G401 (cell line): ENCODE measurements at places on chromosomes 2 and 18. TPM values are rescaled to one million over a fixed set of nuclear protein-coding genes. Genes with fewer than 3 reads are reported as not detected.

DNA sequence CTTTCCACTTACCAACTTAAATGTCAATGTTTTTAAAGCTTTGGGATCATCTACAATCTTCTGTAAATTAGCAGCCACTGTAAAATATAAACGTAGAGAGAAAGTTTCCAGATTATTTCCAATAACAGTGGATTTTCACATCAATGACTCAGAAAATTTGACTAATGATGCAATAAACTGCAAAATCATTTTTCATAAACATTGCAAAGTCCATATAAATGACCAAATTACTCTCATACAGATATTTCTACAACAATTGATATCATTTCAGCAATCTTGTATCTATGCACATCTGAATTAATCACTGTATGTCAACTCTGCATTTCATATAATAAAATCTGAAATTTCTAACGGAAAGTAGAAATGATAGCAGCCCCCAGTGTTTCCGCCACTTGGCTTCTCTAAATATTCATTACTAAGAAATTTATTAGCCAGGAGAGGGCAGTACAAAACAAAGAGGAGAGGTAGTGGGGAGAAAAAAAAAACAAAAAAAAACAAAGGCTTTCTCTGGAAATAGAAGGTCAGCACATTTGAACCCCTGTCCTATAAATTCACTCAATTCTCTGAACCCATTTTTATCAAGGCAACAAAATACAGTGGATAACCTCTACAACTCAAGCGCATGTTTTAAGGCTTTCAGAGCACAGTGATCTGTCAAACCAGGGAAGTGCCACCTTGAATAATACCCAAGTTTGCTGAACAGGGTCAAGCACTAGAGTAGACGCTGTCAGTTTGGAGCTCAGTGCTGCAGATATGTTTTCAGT is 282.6 kb downstream of the STK39 start:
- DNase-seq, result peak; percentile 12

DNA sequence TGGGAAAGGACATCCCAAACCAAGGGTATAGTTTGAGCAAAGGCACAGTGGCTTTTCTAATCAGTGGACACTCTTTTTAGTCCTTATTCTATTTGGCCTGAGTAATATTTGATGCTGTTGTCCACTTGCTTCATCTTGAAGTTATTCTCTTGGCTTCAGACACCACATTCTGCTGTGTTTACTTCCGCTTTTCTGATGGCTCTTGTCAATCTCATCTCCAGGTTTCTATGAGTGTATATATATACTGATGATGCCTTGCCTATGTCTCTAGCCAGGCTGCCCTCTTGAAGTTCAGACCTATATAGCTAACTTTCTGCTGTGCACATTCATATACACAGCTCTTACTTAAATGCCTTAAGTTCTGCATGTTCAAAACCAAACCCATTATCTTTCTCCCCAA is 83.1 kb downstream of the EFEMP1 start:
- DNase-seq, result no peak

- no peak for DNase-seq
Observed at GRCh38 chr18:73707035-73707434, 440.6 kb downstream of the FBXO15 start.

DNA sequence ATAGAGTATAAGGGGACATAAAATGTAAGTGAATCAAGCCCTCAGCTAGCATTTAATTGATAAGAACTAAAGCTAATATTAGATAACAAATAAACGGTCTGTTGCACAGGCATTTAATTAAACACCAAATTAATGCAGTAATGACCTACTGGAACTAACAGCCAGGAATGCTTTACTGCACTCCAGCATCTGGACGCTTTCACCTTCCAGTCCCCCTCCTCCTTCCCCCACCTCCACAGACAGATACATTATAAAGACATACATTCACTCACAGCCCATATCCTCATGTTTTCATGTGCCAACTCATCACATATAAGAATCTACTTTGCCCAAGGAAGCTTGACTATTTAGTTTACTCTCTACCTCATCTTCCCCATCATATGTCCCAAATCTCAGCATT is 337.4 kb upstream of the PIK3C3 start:
- no peak for DNase-seq

DNA sequence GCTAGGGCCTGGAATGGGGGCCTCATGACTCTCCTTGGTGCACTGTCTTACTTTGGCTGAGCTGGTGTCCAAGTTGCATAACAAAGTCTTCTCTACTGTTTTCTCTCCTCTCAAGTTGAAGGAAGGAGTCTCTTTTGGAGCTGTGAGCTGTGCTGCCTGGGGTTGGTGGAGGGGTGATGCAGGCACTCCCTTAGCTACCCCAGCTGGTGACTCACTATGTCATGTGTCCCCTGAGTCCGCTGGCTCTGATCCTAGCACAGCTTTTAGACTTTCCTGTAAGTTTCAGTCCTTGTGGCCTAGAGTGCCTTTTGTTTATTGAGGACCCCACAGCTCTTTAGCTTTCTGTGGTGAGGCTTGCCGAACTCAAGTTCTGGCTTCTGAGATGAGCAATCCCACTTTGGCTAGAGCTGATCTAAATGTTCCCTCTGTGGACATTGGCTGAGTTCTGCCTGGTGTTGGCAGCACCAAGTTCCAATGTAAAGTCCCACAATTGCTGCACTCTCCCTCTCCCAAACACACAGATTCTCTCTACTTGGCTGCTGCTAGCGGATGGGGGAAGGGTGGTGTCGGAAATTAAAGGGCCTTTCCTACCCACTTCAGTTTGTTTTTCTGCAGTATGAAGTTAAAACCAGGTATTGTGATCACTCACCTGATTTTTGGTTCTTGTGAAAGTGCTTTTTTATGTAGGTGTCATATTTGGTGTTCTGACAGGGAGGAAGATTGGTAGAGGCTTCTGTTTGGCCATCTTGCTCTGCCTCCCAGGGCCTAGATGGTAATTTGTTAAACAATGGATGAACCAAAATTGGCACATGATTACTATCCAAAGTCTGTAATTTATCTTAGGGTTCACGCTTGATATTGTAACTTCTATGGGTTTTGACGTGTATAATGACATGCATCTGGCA is 83.2 kb downstream of the COMMD1 start:
- DNase-seq, result no peak

- no peak for DNase-seq
Observed at GRCh38 chr2:8648441-8649213, 33.2 kb upstream of the ID2 start.

DNA sequence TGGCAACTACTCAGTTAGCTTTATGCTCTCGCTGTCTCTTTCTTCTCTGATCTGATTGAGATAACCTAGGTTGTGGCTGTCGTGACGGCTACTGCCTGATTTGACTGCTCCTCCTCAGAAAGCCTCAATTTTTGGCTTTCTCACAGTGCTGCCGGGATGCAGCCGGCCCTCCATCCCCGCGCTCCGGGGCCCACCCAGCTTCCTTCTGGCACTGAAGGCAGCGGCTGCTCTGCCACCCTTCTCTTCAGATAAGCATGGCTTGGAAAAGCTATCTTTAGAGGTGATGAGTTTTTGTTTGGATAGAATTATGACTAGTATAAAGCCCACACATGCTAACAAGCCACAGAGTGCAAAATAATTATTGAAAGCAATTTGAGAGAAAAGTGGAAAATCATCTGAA is 102.5 kb downstream of the DPP4 start:
- no peak for DNase-seq

GRCh38 chr2:101419096-101419663 is 31.9 kb upstream of the CREG2 start:
- peak; percentile 43 for DNase-seq

- no peak for DNase-seq
Observed at GRCh38 chr2:12064153-12064552, 317.7 kb downstream of the LPIN1 start.

DNA sequence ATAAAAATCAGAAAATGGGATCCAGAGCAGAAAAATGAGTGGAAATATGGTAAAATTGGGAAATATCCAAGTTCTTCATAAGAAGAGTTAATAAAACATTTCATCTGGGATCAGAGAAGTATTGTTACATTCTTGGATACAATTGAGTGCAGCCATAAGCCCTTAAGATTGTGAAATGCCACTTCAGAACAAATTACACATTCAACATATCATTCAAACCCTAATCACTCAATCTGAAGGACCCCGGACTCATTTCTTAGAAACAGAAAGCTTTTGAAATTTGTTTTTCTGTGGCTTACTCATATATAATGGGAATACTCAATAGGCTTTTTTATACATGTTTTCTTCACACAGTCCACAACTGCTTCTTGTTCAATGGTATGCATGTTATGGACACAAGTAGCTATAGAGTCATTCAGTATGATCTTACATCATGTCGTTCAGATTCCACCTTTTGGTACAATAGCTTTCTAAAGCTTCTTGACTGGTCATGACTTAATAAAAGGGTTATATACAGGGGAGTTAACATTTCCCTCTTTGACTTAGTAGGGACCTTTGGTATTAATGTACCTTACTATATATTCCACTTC is 39.9 kb downstream of the SCN7A start:
- no peak for DNase-seq

DNA sequence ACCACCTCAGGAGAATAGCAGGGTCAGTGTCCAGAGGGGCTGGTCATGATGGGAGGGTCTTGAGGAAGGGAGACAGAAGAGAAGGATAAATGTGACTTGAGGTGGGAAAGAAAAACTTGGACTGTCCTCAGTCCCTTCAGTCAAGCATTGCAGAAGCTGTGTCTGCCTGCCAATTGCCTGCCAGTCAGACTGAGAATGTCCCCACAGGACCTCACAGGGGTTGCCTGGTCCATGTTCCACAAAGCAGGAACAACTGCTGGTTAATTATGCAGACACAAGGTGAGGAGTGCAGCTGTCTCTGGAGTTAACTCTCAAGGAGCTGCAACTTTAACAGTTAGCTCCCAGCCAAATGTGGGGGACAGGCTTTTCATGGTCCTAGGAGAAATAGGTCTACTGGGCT is 75.7 kb downstream of the TRIM43 start:
- DNase-seq, result no peak

GRCh38 chr18:76537621-76538020 is 42.6 kb upstream of the ZNF516 start:
- DNase-seq, result no peak

- DNase-seq, result no peak
Observed at GRCh38 chr2:96329456-96329855, 4.3 kb downstream of the ITPRIPL1 start.

DNA sequence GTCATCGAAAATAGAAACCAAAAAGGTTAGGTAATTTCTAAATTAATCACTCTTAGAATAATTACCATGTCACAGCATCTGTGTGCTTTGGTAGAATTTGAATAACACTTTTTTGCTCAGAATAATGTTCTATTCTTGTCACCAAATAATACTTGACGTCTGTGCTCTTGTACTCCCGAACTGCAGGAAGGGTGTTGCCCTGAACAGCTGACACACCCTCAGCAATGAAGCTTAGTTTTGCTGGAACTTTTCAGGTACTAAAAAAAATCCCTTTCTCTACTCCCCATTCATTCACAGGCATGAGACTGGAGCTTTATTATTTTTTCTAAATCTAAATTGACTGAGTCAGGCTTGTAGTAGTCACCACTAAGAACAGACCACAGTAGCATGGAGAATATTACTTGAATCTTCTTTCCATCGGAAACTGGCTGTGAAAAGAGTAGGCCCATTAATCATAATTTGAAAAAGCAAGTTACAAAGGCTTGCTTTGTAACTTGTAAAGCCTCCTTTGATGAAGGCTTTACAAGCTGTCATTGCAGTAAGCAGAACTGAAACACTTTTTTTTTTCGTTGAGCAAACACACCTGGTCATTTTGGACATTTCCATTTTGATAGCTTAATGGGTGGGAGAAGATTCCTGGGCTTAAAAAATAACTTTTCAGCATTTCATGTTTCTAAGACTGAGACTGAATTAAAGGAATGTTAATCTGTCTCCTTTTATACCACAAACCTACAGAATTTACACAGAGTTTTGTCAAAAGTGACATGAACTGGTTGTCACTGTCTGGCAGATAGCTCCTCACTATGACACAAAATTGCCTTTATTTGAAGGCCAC is 70.3 kb upstream of the PELI1 start:
- no peak for DNase-seq

DNA sequence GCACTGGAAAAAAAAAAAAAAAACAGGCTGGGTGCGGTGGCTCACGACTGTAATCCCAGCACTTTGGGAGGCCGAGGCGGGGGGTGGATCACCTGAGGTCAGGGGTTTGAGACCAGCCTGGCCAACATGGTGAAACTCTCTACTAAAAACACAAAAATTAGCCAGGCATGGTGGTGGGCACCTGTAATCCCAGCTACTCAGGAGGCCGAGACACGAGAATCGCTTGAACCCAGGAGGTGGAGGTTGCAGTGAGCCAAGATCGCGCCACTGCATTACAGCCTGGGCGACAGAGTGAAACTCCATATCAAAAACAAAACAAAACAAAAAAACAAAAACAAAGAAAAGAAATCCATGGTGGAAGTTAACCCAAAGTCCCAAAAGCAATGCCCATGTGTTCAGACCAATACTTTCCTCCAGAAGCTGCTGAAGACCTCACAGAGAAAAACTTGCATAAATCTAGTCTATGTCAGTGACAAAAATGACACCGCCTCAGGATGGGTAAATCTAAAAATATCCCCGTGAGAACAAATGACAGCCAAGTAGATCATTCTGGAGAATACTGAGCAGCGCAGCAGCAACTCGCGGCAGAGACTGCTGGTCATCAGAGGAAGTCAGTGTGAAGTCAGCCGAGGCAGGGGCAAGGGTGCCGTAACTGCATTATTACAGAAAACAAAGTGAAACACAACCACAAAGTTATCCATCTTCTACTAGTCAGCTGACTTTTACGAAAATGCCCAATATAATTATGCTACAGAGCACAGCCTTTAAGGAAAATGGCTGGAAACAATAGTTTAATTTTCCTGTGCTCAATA is 41.0 kb downstream of the LPIN2 start:
- DNase-seq, result peak; percentile 41

DNA sequence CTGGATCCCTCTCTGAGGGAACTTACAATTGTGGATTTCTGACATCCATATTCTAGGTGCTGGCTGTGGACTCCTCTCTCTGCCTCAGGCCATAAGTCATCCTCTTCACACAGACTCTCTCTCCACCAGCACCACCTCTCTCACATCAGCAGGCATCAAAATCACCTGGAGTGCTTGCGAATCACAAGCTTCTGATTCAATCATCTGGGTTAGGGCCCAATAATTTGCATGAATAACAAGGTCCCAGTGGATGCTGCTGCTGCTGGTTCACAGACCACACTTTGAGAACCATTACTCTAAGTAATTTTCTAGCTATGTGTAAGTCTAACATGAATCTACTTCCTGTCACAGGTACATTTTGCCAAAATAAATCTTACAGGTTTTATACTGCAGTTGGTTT is 214.9 kb downstream of the DSEL start:
- DNase-seq, result no peak

DNA sequence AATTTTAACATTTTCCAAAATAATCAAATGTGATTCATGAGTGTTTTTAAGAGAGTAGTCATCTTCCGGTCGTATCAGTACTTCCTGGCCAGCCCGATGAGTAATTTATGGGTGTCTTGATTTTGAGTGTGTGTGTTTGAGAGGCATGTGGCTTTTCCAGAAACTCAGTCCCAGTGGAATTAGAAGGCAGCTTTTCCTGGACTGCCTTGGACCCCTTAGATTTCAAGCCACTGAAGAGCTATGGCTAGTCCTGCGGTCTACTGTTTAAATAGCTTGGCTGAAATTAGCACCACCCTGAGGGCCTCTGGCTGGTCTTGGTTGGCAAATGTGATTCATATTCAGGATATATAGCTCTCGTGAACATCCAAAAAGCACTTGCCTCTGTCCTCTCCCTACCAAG is 59.4 kb downstream of the HK2 start:
- no peak for DNase-seq

Gene ALPG
- total RNA-seq, result 203 and 218 TPM in 2 replicates

Gene GIGYF2
- total RNA-seq, result 26.7 and 33.3 TPM in 2 replicates

Gene TSHZ1
- 0.03 and 0.31 TPM in 2 replicates for total RNA-seq

Gene SPHKAP
- total RNA-seq, result not detected in 2 replicates

Gene BOLL
- total RNA-seq, result not detected in 2 replicates

Gene HOXD13
- total RNA-seq, result 0.43 TPM in 1 of 2 replicates, not detected in the other

Gene MIB1
- 36.1 and 66.7 TPM in 2 replicates for total RNA-seq

Gene RAX
- total RNA-seq, result not detected in 2 replicates
